ENCODE measurements at places on chromosomes 12 and 14.

DNA sequence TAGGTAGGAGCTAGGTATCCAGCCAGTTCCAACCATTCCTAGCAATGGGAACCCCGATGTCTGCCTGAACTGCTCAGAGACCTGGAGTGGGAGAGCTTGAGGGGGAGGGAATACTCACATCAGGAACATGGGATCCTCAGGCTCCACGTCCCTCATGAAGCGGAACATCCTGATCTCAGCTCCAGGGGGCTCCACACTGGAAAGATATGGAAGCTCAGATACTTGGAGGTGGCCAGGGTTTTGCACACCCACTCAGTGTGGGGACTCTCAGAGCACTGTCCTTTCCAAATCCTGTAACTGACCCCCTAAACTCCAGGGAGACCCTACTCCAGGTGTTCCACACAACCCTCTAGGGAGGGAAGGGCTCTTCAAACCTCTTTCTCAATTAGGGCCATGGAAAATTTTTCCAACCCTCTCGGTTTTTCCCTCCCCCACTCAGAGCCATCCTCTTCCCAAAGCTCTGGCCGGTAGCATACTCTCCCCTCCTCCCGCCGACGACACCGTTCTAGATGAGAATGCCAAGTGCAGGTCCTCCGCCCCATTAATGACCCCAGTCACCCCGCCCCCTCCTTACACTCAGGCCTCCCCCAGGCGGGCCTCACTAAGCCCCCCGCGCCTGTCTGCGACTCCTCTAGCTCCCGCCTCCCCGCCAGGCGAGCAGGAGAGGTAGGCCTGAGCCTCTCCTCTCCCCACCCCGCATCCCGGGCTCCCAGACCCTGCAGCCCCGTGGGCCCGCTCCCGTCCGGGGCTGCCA, 597 bp downstream of the MLF2 start:
- no peak for DNase-seq

GRCh38 chr12:132228476-132229192, 84.4 kb downstream of the NOC4L start:
- DNase-seq: no peak

- DNase-seq: no peak
These were observed 61.6 kb upstream of the DNM1L start for GRCh38 chr12:32617534-32617933.

GRCh38 chr14:66069830-66070541, 416.2 kb upstream of the CCDC196 start:
- DNase-seq: no peak

DNA sequence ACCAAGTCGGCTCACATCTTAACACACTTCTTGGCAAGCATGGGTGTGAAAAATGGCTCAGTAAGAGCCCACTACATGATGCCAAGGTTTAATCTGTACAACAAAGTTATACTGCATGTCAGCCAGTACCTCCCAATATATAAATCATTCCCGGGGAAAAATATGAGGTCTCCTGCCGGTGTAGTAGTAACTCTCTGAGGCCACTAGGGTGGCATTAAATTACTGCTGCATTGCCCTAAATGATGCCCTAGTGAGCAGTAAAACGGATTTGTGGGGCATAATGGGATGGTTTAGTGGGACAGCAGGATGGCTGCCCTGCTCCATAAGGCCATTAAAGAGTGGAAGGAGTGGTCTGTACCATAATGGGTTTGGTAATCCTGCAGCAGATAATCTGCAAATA, 267.7 kb downstream of the MED13L start:
- no peak for DNase-seq

DNA sequence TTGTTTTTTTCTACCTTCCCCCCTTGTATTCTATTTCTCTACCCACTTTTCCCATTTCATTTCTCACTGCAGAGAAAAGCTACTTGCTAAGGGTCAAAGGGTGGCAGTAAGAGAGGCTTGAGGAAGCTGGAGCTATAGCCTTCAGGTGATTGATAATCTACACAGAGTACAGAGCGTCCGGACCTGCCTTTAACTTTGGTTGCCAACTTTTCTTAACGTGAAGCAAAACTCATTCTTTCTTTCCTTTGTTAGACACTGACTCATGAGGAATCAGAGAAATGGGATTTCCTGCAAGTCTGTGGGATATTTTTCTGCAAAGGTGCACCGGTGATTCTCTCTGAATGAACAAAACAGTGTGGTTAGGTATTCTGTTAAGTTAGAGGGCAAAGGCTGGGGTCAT, 133.3 kb downstream of the RMST start:
- DNase-seq: no peak

DNA sequence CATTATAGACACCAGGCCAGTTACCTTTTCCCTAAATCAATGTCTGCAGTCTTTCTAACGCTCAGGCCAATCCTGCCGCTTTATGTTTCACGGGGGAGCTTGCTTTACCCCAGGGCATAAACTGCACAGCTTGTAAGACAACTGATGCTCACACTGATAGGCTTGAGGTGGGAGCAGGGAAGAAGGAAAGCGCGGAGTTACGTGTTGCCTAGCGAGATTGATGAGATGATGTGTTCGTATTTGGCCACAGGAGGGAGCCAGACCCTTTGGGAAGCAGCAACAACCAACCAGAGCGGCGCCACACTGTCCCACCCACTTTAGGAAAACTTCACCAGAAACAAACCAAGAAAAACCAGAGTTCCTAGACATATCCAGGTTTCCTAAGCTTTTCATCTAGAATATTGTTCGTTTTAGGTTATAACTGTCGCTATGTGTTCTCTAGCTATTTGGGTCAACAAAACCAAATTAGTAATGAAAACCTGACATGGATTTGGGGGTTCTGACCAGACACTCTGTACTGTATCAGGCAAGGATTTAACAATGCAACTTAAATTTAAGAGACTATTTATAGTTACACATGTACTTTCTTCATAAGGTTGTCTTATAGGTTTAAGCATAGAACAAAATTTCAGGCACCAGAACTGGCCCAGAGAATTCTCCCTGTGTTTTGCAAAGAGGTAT, 2.4 kb downstream of the IL26 start:
- DNase-seq: peak; percentile 82

DNA sequence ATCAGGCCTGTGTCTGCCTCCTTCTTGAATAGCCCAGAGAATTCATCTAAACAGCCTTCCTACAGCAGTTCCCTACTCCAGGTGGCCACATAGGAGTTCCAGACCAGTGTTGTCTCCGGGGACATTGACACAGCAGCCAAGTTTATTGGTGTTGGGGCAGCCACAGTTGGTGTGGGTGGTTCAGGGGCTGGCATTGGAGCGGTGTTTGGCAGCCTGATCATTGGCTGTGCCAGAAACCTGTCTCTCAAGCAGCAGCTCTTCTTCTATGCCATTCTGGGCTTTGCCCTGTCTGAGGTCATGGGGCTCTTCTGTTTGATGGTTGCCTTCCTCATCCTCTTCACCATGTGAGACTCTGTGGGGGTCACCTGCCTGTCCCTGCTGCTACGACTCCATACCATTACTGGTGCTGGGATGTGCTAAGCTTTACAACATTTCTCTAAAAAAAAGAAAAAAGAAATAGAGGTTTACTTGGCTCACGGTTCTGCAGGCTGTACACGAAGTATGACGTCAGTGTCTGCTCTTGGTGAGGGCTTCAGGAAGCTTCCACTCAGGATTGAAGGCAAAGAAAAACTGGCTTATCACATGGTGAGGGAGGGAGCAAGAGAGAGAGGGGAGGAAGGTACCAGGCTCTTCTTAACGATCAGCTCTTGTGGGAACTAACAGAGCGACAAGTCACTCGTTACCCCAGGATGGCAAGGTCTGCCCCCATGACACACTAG, 57.5 kb downstream of the CHST11 start:
- DNase-seq: no peak

DNA sequence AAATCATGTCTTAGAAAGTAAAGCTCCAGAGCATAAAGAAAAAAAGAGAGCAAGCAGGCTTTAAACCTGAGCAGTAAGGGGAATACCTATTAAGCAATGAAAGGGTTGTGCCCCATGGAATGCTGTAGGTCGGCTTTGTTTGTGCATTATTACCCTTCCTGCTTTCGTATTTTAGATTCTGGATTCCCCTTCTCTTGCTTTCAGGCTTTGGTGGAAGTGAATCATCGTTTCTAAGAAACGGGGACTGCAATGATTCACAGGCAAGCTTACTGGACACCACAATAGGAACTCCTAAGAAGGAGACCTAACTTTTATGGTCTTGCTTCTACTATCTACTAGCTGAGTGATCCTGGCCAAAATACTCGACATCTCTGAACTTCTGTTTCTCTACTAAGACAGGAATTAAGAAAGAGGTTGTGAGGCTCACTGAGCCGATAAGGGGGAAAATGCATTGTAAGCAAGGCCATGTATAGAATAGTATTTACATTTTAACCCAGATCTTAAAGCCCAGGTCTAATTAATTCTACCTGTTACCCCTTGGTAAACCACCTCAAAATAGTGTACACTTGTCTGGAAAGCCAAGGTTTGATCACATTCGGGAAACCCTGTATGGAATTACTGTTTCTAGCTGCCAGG, 1.2 kb upstream of the BMAL2 start:
- DNase-seq: peak; percentile 67

DNA sequence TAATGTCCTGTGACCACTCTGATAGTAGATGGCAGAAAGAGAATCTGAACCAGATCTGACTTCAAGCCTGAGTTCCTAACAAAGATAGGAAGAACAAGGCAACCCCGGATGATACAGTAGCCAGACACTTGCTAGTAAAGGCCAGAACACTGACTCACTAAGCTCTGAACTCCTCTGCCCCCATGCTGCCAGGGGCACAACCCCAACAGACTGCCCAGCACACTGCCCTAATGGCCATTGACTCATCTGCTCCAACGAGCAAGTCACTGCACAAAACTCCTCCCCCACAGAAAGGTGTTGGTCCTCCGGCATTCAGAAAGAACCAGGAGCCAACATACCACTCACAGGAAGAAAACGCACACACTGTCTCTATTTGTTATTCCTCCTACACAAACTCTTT, 179.6 kb upstream of the NUDT4 start:
- DNase-seq: peak; percentile 50

DNA sequence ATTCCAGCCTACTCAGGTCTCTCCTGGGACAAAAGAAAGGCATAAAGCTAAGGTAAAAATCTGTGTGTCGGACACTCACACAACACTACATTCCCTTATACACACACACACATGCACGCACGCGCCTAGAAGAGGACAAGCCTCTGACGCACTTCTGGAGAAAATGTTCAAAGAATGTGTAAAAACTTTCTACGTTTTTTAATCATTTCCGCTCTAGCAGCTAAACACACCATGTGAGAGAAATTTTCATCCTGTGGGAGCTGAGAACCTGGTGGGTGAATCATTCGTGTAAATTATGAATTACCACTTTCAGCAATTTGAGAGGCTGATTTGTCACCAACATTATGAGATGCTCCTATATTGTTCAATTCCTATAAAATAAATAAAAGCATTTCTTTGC, 494.5 kb downstream of the TMEM132D start:
- DNase-seq: no peak

- no peak for DNase-seq
These were observed 1949.4 kb upstream of the SEL1L start for GRCh38 chr14:83483063-83483462.

GRCh38 chr12:126512916-126513913, 1448.0 kb downstream of the AACS start:
- no peak for DNase-seq

- no peak for DNase-seq
These were observed 74.4 kb upstream of the GPATCH2L start for GRCh38 chr14:76077340-76077739.

DNA sequence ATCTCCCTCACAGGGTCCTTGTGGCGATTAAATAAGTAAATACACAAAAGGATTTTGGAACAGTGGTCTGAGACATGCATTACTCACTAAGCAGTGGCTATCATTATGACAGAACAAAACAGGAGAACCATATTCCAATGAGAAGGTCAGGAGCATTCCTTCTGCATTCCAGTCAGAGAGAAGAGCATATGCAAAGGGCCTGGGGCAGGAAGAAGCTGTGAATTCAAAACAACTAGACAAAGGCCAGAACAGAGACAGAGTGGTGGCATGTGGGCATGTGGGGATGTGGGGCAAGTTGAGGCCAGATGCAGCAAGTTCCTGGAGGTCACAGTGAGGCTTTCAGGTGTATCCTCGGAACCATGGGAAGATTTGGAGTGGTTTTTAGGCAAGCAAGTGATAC, 70.1 kb upstream of the VRK1 start:
- DNase-seq: no peak

GRCh38 chr12:107515446-107515958, 170.1 kb upstream of the PWP1 start:
- peak; percentile 10 for DNase-seq

DNA sequence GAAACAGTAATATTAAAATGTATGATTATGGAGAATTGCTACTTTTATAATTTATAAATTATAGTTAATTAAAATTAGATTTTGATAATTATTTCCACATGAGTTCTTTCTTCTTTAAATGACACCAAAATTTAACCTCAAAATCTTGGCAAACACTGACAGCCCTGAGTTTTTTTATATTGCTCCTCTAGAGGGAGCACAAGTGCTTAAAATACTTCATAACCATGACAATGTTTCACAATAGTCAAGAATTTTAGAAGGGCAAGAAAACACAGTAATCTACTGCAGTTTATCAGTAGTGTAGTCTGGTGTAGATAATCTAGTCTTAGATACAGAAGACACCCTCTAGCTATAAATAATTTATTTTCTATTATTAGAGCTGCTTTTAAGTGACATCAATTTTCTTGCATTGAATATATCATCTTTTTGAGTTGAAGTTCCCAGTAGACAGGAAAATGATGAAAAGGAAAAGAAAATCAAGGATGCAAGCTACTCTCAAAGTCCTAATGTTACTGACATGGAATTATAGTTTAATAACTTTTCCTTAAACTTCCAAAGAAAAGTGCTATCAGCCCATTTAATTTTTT, 14.3 kb upstream of the PTGER2 start:
- DNase-seq: no peak

DNA sequence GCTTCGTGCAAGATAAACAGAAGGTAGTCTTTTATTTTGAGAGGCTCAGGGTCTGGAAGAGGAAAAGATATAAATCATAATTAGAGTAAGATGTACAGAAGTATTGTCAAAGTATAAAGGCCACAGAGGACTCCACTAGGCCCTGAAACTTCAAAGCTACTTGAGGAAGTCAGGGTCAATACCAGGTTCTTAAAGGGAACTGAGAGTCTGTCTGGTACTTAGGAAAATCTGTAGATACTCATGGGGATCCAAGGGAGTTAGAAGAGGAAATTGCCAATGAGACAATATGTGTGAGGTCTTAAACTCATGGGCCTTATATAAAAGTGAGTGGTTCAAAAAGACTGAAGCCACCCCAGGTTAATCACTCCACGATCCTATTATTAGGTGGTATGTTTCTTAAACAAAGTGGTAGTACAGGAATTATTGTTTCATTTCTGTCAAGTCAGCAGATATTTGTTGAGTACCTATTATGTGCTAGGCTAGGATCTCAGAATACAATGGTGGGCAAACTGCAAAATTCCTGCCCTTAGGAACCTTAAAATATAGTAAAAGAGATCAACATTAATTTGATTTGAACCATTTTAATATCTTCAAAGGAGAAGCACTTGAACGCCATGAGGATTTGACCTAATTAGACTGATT, 314.6 kb downstream of the ADAMTS20 start:
- DNase-seq: no peak

All from Calu3 (cell line).